C1 segment of cervical spinal cord (tissue), 14 donors: ENCODE measurements at places on chromosomes 7 and 10.

GRCh38 chr7:19181634-19182033 is 36.4 kb upstream of the FERD3L start:
- no peak for DNase-seq

GRCh38 chr7:1296356-1296981 is 63.8 kb downstream of the UNCX start:
- DNase-seq: no peak

DNA sequence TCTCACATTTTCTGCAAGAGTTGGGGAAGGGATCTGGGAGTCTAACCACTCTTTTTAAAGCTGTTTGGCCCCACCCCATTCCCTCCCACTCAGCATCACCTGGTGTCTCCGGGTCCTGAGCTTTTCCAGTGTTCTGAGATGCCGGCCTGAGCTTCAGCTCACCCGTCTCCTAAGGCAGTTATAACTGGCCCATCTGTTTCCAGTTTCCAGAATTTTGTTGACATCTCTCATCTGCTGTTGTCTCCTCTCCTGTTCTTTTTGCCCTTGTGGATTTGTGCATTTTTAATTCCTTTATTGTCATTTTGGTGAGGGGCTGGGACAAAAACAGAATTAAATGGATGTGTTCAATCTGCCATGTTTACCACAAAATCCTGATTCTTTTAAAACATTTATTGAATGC is 160.6 kb downstream of the C10orf105 start:
- DNase-seq: no peak

GRCh38 chr7:142898377-142899170 is 13.0 kb upstream of the TRPV6 start:
- DNase-seq: no peak

GRCh38 chr10:17113889-17114540 is 15.6 kb downstream of the CUBN start:
- DNase-seq: no peak

GRCh38 chr7:112421666-112422486 is 28.4 kb upstream of the IFRD1 start:
- DNase-seq: no peak

DNA sequence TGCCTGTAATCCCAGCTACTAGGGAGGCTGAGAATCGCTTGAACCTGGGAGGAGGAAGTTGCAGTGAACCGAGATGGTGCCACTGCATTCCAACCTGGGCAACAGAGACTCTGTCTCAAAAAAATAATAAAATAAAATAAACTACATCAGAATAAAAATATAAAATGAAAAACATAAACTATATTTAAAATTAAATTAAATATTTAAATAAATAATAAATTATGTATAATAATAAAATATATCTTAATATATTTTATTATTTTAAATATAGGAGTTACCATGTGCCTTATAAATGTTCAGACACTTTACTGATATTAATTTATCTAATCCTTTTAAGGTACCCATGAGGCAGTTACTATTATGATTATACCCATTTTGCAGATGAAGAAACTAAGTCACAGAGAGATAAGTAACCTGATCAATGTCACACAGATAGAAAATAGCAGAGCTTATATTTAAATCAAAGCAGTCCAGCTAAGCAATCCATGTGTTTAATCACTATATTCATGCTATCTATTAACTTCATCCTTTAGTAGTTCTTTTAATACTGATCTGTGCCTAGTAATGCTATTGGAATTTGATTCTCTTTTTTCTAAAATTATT is 30.3 kb upstream of the MET start:
- DNase-seq: no peak

DNA sequence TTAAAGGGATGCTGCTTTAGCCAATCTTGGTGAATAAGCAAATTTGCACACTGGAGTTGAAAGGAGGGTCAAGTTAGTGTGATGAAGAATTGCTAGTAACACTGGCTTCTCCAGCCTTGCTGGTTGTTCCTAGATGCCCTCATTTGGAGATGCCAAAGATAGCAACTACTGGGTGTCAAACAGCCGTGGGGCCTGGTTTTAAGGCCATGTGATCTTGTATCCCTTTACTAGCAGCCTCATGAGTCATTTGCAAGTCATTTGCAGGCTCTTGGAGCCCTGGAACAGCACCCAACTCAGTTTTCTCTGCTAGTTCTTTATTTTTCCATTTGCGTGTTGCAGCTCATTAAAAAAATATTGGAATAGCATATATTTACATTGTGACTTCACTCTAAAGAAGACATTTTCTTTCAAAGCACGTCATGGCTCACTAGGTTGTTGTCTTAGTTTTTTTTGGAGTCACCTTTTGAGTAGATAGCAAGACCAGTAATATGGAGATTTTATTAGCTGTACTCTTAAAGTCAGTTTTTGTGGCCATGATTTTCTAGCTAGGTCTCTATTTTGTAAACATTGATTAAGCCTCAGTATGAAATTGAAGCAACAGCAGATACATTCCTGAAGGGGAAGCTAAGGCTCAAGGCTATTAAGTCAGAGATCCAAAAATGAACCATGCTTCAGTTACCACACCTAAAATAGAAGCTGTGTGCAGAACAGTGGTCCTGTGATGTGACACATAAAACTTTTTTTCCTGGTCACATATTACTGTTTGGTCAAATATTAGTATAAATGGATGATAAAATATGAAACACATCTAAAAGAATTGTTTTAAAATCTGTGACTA is 1.3 kb downstream of the LSMEM1 start:
- no peak for DNase-seq

GRCh38 chr7:67554986-67555385 is 558.4 kb downstream of the TYW1 start:
- DNase-seq: no peak

DNA sequence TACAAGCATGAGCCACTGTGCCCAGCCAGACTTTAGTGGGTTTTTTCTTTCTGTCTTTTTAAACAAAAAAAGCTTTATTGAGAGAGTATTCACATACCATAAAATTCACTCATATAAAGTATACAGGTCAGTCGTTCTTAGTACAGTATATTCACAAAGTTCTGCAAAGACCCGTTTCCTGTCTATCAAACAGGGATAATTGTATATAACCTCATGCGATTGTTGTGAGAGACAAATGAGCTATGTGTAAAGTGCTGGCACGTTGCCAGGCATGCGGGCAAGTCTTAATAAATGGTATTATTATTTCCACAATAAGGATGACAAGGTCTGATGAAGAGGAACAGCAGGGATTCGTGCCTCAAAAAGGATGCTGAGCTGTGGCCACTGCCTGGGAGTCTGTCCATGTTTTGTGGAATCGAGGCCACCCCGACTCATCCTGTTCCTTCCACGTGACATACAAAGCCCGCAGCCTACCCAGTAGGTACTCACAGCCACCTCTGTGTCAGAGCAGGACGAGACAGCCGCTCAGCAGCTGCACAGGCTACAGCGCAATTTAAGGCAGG is 51.6 kb downstream of the SMKR1 start:
- DNase-seq: no peak

DNA sequence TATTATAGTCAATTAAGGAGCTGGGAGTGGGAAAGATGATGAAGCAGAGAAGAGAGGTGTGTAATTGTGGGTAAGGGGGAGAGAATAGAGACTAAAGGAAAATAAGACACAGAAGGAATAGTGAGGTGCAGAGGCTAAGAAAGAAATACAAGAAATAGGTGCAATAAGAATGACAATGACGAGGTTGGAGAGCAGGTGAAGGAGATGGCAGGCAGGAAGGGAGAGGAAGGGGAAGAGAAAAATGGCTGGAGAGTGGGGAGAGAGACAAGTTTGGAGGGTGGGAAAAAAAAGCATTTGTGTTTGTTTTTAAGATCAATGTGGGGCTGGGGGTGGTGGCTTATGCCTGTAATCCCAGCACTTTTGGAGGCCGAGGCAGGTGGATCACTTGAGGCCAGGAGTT is 27.6 kb upstream of the MKLN1 start:
- no peak for DNase-seq

- DNase-seq: no peak
These were observed 117.0 kb upstream of the FAM204A start for GRCh38 chr10:118458957-118459641.

DNA sequence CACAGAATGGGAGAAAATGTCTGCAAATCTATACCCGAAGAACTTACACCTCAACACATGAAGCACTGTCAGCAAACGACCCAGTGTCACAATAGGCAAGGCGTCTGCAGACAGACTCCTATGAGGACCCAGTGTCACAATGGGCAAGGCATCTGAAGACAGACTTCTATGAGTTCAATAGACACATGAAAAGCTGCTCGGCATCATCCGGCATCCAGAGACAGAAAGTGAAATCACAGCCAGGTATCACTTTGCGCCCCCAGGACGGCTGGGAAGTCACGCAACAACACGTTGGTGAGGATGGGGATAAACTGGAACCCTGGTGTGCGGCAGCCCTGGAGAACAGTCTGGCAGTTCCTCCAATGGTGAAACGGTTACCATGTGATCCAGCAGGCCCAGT is 273.2 kb downstream of the ELFN1 start:
- DNase-seq: no peak

DNA sequence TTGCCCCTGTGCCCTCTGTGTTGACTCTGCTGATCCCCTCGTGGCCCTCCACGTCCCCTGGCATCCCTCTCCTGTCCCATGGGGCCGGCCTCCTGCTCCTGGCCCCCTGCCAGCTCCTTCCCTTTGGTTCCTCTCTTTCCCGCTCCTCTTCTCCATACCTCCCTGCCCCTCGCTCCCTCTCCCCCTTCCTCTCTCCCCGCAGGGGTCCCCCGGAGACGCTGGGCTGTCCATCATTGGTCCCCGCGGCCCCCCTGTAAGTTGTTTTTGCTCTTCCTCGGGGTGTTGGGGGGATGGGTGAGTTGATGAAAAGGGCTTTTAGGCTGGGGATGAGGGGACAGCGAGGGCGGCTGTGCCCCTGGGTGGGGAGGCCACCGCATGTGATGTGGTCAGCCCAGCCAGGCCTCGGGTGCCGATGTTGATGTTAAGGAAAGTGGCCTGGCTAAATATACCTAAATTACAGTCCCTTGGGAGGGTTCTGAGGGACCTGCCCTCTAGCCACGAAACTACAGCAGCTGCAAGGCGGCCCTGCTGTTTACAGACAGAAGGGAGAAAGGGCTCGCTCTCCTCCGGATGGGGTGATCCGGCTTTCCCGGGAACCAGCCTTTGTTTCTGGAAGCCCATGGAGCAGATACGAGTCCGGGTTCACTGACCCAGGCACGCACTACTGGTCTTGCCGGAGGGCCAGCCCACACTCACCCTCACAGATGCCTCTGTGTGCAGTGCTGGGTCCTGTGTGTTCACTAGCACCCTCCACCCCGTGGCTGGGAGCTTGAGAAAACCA is 78.8 kb downstream of the COL13A1 start:
- no peak for DNase-seq

GRCh38 chr7:66353547-66353946 is 148.4 kb downstream of the TPST1 start:
- no peak for DNase-seq

DNA sequence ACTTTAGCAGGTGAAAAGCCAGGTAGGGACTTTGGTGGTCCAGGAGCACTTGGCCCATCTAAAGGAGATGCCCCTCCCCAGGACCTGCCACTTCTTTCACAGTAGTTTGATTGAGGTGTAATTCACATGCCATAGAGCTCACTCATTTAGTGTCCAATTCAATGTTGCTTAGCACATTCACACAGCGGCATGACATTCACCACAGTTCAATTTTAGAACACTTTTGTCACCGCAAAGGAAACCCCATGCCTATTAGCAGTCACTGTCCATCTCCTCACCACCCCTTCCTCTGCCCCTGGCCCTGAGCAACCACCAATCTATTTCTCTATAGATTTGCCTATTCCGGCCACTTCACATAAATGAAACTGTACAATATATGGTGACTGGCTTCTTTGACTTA is 211.6 kb upstream of the ZMIZ1 start:
- no peak for DNase-seq

GRCh38 chr7:107103369-107103768 is 58.9 kb downstream of the PRKAR2B start:
- no peak for DNase-seq

DNA sequence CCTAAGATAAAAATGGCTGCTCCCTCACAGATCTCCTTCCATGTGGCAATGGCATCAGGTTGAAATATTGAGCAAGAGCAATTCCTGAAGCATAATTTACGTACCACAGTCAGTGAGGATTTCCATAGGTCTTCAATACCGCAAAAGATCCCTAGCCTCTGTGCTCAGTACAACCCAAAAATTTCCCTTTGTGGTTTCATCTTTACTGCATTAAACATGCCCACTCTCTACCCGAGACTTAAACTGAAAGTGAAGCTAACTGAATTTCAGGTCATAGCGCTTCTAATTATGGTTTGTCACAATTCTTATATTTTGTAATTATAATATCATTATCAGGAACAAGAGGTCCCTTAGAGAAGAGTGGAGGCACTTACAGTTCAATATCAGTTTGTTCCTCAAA is 1071.1 kb downstream of the XPNPEP1 start:
- DNase-seq: no peak

DNA sequence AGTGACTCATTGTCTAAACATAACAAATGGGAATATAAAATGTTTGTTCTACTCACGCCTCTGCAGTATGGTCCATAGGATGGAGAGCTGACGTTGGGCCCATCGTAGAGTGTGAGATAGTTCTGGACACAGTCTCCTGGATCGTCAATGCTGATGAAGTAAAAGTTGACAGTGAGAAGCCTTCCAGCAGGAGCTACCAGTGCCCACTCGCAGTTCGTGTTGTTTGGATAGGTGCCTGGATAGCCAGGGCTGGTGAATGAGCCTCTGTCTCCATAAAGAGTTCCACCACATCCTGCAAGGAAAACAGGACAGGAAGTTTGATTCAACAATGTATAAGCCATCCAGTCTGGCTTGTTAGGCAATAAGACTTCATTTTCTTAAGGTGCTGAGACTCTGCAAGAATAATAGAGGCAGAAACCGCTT is 79.6 kb downstream of the OR13A1 start:
- no peak for DNase-seq

GRCh38 chr7:44603193-44603592 is 3.2 kb upstream of the OGDH start:
- no peak for DNase-seq

DNA sequence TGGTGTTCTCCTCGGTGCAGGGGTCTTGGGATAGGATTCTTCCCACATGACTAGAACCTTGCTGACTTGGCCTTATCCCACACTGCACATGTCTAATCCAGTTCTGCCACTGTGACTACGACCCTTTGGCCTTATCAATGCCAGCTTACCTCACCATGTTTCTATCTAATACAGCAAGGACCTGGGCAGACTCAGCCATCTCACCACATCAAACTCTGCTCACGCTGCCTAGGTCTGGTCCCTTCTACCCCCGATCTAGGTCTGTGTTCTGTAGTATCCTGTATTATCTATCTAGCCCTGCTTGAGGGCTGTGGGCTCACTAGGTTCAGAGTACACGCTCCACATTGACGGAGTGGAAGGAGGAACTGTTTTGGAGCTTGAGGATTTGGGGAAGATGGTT is 282.4 kb downstream of the HPSE2 start:
- DNase-seq: no peak

DNA sequence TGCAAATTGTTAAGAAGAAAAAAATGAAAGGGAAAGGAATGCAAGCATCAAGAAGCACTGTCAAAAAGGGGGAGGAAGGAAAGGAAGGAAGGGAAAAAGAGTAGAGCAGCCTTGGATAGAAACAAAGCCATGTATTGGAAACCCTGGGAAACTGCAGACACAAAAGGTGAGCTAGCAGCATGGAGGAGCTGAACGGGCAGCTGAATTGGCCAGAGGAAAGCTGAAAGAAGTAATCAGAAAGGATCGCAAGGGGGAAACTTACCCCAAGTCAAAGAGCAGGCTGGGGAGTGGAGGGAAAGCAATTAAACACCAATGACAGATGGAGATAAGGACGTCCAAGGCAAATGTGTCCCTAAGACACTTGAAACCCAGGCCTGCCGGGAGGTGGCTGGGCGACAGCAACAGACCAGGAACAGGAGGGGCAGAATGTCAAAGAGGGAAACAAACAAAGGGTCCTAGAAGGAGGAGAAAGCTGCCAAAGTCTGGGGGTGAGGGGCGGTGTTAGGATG is 93.8 kb upstream of the SVIL start:
- no peak for DNase-seq
